ENCODE measurements at places on chromosomes 16 and 17.

DNA sequence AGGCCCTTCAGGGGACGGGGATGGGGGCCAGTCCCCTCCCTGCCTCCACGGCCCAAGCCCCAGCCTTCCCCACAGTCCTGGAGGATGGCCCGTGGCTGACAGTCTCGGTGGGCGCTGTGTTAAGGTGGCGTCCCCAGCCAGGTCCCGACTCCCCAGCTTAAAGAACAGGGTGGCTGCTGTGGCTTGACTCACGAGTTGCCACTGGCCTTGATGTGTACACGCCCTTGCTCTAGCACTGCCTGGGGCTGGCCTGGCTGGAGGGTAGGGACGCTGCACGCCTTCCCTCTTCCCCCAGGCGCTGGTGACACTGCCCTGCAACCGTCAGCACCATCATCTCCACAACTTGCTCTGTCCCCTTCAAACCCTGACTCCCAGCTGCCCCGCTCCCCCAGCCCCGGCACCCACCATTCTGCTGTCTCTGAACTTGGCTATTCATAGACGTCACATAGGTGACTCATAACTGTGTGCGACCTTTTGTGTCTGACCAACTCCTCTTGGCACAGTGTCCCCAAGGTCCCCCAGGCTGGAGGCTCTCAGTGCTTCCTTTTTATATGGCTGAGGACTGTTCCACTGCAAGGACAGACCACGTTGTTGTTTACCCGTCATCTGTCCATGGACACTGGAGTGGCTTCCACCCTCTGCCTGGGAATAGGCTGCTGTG lies 6.3 kb downstream of the GNPTG start:
- DNase-seq, result no peak

- DNase-seq, result peak; percentile 79
Observed at GRCh38 chr16:87569601-87570571, 32.4 kb upstream of the JPH3 start.

DNA sequence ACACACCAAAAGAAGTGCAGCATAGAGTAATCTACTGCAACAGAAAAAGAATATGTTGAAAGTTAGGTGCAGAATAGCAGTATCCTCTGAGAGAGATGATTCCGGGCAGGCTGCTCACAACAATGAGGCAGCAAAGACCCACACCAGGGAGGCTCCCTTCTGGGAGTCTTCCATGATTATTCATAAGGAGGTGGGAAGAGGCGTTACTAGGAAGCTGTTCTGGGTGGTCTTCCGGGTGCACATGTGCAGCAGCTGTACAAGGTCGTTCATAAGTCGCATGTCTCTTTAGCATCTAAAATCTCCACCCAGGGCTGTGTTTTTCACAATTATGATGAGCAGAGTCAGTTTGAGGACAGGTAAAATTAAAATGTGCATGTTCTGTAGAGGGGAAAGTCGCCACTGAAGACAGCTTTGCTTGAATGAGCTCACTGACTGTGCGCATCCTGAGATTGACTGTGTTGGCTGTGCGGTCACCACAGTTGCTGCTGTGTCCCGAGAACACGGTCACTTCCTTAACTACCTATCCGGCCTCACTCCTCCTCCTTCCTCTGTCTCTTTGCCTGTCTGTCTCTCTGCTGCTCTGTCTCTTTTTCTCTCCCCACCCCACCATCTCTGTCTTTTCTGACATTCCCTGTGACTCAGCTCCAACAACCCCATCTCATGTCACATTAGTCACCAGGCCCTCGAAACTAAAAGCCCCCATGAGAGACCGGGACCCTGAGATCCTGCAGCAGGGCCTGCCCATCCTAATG lies 125.5 kb upstream of the HSBP1 start:
- DNase-seq, result no peak

GRCh38 chr17:4899341-4900230 lies at the start of gene C17orf107:
TSS of gene C17orf107 (plus strand) at chr17:4899536. CDS start at chr17:4899763, 227 bp downstream.
- DNase-seq, result no peak

GRCh38 chr16:12319428-12320035 lies 343.0 kb downstream of the SNX29 start:
- DNase-seq, result no peak

DNA sequence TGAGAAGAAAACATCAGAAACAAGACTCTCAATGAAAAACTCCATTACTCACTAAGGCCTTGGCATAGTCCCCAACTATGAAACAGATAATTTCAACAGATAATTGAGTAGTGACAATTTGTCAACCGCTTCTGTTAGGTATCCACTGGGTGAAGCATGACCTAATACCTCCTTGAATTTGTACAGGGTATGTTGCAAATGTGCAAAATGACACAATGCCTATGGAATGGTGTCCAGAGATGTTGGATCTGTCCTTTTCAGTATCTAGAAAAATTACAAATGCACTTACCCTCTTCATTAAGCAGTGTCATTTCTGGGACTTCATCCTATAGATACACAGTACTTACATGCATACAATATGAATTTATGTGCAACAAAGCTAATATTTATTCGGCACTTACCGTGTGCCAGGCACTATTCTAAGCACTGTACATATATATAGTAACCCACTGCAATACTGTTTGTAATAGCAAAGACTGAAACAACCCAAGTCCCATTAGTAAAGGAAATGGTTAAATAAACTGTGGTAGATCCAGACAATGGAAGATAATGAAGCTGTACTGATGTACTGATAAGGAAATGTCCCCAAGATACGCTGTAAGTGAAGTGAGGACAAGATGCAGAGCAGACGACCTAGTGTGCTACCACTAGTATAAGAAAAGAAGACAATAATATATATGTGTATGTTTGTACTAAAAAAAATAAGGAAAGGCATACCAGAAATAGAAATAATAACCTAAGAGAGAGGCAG lies 21.4 kb upstream of the SLC6A4 start:
- DNase-seq, result peak; percentile 14

GRCh38 chr17:34252095-34252443 lies 3.0 kb upstream of the CCL2 start:
- no peak for DNase-seq

DNA sequence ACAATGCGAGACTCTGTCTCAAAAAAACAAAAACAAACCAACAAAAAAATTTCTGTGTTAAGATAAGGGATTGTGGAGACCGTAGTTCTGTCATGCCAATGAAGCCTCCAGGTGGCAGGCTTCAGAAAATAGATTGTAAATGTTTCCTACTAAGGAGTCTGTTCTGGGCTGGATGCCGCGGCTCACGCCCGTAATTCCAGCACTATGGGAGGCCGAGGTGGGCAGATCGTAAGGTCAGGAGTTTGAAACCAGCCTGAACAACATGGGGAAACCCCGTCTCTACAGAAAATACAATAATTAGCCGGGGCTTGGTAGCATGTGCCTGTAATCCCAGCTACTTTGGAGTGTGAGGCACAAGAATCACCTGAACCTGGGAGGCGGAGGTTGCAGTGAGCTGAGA lies 4.4 kb upstream of the SNX29 start:
- no peak for DNase-seq

DNA sequence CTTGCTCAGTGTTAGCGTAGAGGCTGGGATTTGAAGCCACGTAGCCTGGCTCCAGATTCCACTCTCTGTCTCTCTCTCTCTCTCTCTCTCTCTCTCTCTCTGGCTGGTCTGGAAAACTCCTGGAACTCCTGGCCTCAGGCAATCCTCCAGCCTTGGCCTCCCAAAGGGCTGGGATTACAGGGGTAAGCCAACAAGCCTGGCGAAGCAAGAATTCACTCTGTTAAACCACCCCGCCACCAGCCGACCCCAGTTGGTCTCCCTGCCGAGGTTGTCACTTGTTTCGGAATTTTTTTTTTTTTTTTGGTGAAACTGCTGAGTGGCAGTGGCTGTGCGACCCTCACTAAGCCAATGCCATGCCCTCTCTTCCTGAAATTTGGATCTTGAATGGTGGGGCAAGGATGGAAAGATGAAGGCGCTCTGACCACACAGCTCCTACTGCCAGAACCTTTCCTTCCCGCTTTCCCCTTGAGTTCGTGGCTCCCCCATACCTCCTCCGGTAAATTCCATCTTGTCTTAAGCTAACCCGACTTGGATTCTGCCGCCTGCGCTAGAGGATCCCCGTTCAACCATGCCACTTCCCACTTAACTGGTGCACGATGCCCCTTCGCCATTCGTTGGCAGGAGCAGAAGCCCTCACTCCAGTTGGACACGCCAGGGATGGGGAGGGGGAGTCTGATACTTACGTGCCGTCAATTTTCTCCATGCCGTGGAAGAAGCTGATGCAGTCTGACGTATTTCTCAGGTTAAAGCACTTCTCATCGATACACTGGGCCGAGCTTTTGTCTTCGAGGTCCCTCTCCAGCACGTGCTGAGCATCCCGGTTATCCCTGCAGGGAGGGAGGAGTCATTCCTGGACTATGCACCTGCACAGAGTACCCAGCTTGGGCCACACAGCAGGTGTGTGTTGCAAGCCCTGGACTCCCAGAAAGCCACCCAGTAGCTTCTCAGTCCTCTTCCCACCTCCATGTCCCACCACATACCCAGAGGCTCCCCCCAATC lies 13.1 kb downstream of the TEKT5 start:
- no peak for DNase-seq

GRCh38 chr16:81175325-81175891 lies 63.1 kb upstream of the BCO1 start:
- no peak for DNase-seq

DNA sequence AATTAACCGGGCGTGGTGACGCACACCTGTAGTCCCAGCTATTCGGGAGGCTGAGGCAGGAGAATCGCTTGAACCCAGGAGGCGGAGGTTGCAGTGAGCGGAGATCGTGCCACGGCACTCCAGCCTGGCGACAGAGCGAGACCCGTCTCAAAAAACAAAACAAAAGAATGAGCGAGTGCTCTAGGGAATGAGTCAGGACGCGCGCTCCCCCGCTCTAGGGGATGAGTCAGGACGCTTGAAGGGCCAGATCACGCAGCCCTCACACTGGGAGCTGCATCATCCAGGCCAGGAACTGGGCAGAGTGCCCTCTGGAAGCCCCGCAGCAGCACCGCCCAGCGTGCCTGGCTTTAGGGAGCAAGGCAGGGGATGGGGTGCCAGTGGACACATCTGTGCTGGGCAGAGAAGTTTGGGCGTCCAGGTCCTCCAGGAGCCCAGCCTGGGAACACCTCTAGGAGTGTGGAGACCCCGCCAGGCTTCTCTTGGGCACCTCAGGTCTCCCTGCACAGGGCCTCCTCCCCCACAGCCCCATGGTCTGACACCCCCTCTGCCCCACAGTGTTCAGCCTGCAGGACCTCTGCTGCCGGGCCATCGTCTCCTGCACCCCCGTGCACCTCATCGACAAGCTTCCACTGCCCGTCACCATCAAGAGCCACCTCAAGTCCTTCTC lies 3.9 kb upstream of the WFIKKN1 start:
- no peak for DNase-seq

GRCh38 chr17:17422641-17423040 lies 54.2 kb upstream of the MED9 start:
- DNase-seq, result no peak
